ENCODE measurements at places on chromosomes 12 and 14.

DNA sequence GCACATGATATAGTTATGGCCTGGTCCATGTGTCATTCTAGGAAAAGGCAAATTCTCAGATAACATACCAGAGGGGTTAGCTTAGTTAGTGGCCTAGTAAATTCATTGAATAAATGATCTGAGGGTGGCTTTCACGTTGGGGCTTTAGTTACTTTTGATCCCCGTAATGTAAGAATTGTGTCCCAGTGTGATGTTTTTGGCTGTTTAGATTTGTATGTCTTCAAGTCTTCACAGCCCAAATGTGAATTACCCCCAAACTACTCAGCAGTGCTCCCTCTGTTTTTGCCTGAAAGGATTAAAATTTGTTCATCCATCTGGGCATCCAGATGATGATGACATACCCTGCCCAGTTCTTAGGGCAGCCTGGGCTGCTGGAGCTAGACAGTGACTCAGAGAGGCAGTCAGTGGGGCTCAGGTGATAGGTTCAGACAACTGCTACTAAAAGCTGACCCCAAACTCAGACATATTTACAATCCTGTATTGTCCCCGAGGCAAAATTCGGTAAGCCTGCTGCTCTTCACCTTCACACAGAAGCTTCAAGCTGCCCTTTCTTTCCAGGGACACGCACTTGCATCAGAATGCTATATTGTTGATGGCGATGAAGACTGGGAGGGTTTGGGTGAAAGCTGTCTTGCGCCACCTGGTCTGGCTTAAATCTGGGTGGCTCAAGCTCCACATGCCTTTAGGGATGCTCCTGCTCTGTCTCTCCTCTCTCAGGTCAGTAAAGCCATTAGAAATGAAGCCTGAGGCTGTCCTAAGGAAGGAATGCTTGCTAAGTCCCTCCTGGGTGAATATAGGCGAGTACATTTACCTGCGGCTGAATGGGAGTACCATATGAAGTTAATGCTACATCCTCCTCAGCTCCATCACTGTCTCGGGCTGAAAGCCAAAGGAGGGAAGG is 10.3 kb downstream of the GPRC5D start:
- no peak for DNase-seq

DNA sequence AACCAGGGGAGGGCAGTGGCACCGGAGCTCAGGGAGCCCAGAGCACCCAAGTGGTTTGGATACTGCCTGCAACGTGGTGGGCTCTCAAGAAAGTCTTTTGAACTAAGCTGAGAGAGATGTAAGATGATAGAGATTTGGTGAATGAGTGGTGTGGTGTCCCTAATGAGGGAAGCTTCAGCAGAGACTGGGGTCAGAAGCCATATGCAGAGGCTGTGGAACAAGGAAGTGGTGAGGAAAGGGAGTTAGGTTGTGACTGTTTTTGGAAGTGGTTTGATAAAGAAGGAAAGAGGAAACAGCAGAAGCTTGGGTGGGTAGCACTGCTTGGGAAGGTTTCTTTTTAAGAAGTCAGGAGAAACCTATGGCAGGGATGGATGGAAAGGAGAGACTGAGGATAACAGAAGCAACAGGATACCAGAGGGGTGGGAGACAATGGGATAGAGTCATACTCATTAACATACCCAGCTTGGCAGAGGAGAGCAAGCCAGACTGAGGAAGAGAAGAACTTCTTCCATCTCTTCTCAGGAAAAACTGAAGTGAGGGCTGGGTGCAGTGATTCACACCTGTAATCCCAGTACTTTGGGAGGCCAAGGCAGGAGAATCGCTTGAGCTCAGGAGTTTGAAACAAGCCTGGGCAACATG is 24.1 kb downstream of the SLC4A8 start:
- no peak for DNase-seq

- no peak for DNase-seq
Observed at GRCh38 chr14:105181549-105182295, 610 bp upstream of the NUDT14 start.

DNA sequence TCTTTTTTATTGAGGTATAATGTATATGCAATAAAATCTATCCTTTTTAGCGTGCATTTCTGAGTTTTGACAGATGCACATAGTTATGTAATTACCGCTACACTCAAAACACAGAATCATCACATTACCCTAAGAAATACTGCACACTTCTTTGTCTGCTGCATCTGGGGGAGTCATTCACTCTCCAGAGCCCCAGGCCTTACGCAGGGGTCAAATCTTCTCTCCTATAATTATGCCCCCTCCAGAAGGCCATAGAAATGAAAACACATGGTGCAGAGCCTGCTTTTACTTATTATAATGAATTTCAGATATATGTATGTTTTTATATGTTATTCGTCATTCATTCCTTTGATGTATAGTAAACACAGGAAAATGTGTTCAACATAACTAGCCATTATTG is 296.5 kb upstream of the TMEM132C start:
- DNase-seq: no peak

DNA sequence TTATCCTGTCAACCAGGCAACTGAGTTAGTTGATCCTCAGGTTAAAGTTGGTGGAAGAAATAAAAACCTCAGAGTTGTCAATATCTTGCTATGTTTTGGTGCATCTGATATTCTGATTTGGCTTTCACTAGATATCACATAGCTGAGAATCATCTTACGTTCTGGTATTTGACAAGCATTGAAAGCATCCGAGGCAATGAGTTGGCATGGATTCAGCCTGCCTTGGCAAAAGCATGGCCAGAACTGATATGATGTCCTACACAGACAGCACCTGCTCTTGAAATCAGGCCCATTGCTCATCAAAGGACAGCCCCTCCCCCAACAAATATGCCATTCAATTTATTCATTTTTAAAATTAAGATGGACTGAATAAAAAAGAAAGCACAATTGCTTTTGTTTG is 320.7 kb upstream of the ATP2B1 start:
- DNase-seq: no peak

DNA sequence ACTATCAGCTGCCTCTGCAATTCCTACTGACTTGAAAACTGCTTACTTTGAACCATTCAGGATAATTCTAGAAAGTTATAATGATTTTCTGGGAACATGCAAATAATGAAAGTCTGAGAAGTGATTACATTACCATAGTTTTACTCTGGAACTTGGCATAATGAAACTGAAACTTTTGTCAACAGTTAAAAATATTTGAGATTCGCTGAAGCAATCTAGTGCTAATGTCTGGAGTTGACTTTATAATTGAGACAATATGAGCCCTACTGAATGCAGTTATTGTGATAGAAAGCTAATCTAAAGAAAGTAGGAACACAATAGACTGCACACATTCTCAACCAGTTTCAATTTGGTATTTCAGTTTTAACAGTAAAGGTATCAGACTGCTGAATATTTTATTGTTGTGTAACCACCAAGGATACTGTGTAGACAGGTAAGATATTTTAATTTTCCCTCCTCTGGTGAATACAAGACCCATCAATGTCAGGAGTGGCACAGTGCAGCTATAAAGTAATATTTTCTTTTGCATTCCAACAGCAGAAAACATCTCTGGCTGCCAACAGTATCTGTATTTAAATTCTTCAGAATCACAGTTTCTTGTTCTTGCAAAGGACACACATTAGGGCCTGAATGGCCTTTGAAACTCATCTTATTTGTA is 483.5 kb downstream of the ATP23 start:
- DNase-seq: no peak

GRCh38 chr12:94228488-94228907 is 80.1 kb downstream of the PLXNC1 start:
- no peak for DNase-seq

- no peak for DNase-seq
Observed at GRCh38 chr12:46124132-46124847, 133.9 kb upstream of the SCAF11 start.

DNA sequence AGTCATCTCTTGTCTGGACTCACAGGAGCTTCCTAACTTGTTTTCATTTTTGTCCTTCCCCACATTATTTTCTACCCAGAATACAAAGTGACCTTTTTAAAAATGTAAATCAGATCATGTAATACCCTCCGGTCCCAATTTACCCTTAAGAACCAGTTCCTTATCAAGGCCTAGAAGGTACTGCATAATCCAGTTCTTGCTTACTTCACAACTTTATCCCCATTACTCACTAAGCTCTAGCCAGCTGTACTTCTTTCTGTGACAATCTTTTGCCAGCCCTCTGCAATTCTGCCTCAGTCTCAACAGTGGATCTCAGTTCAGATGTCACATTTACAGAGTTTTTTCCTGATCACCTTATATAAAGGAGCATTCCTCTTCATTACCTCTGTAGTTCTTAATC is 11.6 kb downstream of the RAP1B start:
- DNase-seq: no peak

DNA sequence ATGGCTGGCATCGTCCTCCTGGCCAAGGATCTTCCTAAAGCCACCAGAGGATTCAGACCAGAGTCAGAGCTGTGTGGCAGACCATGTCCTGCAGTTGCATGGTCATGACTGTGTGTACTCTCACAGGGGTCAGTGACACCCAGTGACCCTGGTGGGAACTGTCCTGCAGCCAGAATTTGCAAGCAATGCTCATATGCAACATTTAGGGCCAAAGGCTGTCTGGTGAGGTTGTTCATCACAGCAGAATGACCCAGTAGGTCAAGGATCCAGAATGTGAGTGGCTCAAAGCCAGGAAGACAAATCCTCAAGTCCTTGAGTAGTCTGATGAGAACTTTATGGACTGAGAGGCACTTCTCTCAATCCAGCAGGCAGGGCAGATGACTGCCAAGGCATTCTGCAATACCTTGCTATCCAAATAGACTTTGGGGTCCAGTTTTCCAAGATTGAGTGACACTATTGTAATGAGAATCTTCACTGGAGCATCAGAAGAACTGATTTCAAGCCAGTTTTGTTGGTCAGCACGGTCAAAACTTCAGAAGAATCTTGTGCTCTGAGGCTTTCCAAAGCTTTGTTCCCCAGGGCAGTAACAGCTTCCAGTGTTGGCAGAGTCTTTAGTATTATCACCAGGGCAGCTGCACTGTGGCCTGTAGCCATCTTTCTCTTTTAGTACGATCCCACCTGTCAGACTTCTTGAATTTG is 122.0 kb downstream of the PTCSC3 start:
- DNase-seq: no peak

DNA sequence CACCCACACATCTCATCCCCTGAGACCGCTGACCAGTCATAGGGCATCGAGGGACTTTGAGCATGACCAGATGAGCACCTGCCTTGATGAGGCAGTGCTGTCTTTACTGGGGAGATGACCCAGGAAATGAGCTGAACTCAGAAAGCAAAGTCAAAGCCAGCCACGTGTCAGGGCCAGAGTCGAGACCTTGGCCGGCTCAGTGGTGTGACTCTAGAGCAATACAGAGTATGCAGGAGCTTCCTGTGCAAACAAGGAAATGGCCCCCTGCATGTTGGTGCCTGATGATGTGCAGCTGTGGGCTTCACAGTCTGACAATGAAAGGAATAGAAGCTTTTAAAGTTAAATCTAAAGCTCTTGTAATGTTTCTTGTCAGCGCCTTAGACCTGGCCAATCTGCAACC is 332.9 kb downstream of the PCNX1 start:
- no peak for DNase-seq

DNA sequence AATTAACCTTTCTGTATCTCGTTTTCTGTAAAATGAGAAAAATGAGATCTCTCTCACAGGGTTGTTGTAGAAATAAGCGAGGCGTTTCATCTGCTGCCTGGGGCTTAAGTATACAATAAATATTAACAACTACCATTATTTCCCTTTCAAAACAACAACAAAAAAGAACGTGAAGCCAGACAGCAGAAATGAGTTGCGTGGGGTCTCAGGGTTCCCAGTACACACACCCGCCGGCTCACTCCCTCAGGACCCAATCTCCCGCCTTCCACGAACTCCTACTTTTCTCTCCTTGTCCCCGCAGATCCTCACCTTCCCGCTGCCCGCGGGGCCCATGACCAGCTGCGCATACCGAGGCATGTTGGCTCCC is 227 bp downstream of the GPN3 start:
- DNase-seq: no peak

GRCh38 chr14:97021001-97021400 is 223.8 kb downstream of the VRK1 start:
- DNase-seq: no peak
